ENCODE measurements at places on chromosomes 6 and 20. TPM values are rescaled to one million over a fixed set of nuclear protein-coding genes. Genes with fewer than 3 reads are reported as not detected.
A peak's percentile ranks its signal among the peaks of the same experiment; 100 is the strongest.

DNA sequence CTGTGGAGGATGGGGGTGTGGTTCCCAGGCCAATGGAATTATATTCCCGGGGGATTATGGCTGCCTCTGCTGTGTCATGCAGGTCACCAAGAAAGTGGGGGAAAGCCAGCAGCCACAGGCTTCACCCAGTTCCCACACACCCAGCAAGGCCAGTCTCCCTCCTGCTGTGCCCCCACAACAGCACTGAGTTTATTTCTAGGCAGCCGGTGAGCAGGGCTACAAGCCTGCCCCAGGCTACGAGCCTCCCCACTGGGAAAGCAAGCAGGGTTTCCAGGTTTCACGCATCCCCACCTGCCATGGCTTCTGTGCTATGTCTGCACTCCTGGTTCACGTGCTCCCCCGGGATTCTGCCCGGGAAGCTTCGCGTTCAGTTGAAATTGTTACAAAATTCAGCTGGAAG is 72.6 kb downstream of the ERMARD start:
- no peak for DNase-seq

- peak; percentile 12 for DNase-seq
Observed at GRCh38 chr6:56902641-56903464, 52.1 kb upstream of the BEND6 start.

DNA sequence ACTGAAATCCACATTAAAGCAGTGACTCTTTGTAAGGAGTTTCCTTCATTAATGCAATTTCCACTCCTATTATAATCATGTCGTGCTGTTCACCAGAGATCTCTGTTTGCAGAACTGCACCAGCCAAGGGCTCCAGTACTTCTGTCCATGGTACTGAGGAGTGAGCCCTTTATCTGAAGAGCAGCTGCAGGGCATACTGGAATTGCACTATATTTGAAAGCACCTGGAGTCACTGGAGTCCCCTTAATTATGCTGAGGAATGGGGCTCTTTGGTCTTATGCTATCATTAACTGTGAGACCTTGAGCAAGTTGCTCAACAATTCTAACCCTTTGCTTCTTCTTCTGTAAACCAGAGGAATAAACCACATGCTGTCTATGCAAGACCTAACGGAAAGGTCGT is 61.7 kb upstream of the NUP153 start:
- DNase-seq: no peak

C6orf141 gene
- 1.1 TPM for total RNA-seq

TRDN gene
- not detected for total RNA-seq

GRCh38 chr6:135540207-135540840 is 42.8 kb upstream of the AHI1 start:
- DNase-seq: no peak

KCNG1 gene
- 65.9 TPM for total RNA-seq

RSPH9 gene
- total RNA-seq: not detected

DNA sequence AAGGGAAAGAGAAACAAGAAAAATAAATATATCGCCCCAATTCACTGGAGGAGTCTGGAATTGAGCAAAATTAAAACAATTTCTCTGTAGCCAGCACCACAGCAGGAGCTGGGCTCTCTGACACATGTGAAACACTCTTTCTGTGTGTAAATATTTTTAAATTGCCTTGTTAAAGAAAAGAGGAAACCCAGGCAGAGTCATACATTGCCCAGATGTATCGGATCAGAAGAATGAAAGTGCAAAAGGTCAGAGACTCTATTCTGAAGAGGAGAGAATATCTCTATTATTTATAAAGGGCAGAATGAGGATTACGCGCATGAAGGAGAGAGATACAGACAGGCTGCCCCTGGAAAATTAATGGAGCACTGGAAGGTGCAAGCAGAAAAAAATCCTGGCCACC is 127.0 kb upstream of the MAN1A1 start:
- no peak for DNase-seq

- peak; percentile 77 for DNase-seq
Observed at GRCh38 chr6:21769405-21769861, 175.9 kb downstream of the SOX4 start.

SIM1 gene
- 1.7 TPM for total RNA-seq

OSTM1 gene
- total RNA-seq: 21.5 TPM

GRCh38 chr6:12241493-12242175 is 48.5 kb upstream of the EDN1 start:
- no peak for DNase-seq

- DNase-seq: no peak
Observed at GRCh38 chr6:119182875-119183274, 104.4 kb upstream of the FAM184A start.

GRCh38 chr6:16514249-16514648 is 247.0 kb downstream of the ATXN1 start:
- peak; percentile 17 for DNase-seq

- no peak for DNase-seq
Observed at GRCh38 chr6:116280161-116280932, 617 bp upstream of the TSPYL1 start.

DNA sequence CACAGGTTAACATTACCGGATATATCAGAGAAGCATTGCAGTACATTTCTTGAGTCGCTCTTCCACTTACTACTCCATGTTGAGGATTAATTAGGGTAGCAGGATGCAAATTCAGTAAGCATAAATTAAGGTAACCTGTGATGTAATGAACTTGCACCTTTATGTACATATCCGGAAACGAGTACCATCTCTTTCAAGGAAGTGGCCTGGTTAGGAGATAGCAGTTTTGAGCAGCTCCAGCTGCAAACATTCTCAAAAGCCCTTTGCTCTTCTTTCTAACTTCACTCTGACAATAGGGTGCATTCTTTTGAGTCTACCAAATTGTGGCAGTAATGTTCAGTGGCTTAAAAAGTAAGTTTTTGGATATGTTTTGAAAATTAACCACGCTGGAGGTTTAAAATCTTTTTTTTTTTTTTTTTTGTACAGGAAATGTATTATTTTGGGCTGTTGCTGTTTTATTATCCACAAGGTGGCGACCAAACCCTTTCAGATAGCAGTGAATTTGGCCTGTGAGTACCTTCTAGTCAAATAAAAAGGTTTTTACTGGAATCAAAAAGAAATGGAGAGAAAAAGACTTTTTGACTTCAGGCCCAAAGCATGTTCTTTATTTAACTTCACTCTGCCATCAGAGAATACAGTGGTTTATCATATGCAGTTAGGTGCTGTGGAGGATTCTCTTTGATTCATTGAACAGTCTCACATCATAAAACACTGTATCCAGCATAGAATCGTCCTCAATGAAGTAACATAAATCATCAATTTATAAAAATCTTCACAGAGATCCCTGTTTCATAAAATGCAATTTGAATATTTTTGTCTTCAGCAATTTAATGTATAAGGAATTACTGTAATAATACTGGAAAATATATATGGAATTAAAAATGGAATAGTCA is 8.9 kb downstream of the FAM217B start:
- DNase-seq: no peak

DNA sequence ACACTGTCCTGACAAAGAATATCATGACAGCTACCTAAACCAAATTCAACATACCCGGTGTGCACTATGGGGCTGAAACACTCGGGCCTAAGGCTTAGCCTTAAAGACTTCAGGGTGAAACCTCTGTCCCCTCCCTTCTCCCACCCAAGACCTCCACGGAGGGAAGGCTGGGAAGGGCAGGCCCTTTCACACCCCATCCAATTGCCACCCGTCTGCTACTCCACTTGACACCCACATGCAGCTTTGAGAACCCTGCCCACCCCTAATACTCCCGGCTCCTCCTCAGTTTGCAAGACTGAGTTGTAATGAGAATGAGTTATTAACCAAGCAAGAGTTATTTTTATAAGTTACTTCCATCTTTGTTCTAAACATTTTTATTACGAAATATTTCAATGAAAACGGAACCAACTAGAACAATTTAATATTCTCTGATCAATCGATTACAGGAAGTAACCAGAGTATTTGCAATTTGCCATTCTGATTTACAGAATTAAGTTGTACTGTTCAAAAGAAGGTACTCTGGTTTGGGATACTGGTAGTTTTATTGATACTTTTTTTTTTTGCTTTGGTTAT is 3.7 kb downstream of the TAF4 start:
- DNase-seq: no peak

GRCh38 chr6:127459231-127459641 is at the start of gene KIAA0408:
KIAA0408 (minus strand) TSS chr6:127459389; CDS start chr6:127453981, 5,408 bp downstream.
- peak; percentile 24 for DNase-seq

GRCh38 chr20:34941226-34941625 is 14.4 kb downstream of the GSS start:
- DNase-seq: no peak

SLC24A3 gene
- not detected for total RNA-seq

ANKS1A gene
- total RNA-seq: 15.8 TPM

DNA sequence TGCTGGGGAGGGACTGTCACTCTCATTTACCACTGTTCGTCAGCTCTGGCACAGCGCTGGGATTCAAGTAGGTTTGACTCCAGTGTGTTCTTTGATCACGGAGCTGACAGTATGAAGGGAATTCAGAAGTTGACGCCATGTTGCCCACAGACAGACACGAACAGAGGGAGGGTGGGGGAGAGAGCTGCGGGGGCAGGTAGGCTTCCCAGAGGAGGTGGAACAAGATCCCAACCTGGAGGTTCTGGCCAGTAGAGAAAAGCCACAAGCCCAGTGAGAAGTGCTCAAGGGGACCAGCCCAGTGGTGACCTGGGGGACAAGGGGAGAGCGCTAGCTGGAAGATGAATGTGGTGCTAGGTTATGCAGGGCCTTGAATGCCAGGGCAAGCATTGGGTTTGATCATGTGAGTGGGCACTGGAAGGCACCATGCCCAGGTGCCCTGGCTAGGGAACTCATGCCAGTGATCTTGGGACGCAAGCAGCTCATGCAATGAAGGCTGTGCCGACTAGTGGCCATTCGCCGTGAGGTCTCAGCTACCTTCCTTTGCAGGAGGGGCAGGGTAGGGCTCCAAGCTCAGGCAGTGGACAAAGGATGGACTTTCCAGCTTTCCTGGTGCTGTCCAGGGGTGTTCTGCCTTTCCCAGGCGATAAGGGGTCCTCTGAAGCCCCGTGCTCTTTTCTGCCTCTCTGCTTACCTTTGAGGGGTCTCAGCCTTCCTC is 50.4 kb upstream of the APCDD1L start:
- DNase-seq: no peak

GRCh38 chr6:38673397-38674165 is 29.4 kb downstream of the GLO1 start:
- DNase-seq: no peak
